Heart right ventricle (tissue), 16 donors: ENCODE measurements at places on chromosomes 4 and X. TPM values are rescaled to one million over a fixed set of nuclear protein-coding genes. Genes with fewer than 3 reads are reported as not detected.

- DNase-seq: no peak
These were observed 34.6 kb upstream of the SLC2A9 start for GRCh38 chr4:10055871-10056270.

- peak; percentile 86 for DNase-seq
These were observed 10.2 kb upstream of the DLG3 start for GRCh38 chrX:70434352-70434866.

DNA sequence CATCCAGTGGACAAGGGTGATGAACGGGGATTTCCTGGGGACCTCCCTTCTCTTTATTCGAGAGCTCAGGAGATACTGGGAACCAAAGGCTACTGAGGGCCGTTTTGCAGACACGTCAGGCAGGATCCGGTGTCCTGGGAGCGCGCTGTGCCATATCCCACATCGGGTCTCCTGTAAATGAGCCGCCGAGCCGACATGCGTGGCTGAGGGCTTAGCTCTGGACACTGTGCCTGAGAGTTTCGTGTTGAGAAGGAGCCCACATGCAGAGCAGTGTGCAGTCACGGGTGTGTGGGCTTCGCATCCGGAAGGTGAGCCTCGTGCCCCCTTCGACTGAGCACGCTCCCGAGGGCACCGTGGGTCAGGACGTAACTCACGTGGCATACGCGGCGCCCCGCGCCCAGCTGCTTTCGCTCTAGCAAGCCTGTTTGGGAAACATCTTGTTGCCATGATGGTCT lies 28.5 kb upstream of the HGFAC start:
- DNase-seq: no peak

DNA sequence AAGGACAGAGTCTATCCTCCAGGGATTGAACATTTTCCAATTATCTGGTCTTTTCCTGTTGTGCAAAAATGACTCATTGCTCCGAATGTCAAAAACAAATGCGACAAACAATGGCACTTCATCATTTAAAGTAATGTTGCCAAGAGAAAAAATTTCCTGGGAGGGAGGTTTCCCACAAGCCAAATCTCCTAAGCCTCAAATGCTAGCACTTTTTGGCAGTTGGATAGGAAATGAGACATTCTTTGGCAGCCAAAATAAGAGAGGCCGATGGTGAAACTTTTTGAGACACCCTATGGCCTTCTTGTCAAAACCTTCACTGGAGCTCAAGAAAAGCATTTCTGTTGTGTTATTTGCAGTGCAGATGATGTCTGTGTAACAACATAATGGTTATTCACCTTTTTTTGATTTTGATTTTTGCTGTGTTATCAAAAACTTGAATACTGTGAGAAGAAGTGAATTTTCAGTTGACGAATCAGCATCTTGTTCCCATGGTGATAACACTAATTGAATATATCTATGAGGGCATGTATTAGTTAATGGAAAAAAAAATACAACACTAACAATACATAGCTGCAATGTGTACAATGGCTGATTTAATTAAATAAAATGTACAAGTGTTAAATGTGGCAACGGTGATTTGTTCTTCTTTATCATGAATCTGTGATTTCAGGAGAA lies 333.8 kb downstream of the ANK2 start:
- DNase-seq: peak; percentile 55

DNA sequence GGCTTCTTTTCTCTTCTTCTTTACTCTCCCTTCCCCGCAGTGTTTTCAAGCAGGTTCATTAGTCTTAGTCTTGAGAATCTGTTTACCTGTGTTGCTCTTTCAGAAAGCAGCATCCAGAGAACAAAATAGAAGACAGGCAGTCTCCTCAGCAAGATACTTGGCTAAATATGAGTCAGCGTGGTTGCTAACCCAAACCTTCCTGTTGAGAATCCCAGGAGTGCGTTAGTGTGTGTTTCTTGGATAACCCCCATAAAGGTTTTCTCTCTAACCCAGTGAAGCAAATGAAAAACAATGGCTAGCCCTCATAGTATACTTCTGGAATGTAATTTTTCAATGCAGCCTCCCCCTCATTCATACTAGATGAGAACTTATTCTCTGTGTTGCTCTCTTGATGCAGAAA lies 41.1 kb downstream of the BMPR1B start:
- no peak for DNase-seq

- DNase-seq: no peak
These were observed 136.2 kb downstream of the PALLD start for GRCh38 chr4:168633064-168633463.

DNA sequence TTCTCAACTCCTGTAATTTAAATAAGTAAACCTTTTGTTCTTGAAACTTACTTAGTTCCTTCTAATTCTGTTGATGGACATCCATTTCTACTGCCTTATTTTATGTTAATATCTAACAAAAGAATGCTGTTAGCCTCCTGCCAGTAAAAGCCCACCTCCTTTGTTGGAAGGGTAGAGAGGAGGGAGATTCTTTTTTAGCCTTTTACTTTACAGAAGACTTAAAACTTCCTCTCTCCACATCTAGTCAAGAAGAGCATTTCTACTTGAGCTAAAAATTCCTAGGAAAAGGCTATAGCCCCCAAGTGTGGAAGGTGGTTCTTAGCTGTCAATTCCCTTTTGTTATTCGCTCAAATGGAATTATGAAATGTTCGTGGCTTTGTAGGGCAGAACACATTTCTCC lies 118.7 kb downstream of the ZIC3 start:
- DNase-seq: no peak

GRCh38 chr4:163776957-163777356 lies 282.5 kb downstream of the TMA16 start:
- DNase-seq: no peak

GRCh38 chrX:124555036-124555595 lies 208.8 kb downstream of the SH2D1A start:
- no peak for DNase-seq

DNA sequence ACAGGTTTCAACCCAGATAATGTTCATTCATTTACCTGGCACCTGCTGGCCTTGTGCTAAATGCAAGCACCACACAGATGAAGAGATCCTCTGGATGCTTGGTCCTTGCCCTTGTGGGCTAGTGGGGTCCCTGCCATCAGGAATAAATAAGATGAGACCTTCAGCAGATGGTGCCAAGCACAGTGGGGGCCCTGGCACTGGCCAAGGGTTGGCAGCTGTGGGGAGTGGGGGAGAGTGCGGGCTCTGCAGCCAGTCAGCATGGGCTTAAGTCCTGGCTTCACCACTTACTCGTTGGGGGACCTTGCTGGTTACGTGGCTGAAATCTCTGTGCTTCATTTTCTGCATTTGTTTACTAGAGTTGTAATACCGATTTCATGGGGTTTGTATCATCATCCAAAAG lies 6.9 kb downstream of the LAP3 start:
- DNase-seq: no peak

- DNase-seq: no peak
These were observed 294.7 kb downstream of the NAF1 start for GRCh38 chr4:162871990-162872389.

DNA sequence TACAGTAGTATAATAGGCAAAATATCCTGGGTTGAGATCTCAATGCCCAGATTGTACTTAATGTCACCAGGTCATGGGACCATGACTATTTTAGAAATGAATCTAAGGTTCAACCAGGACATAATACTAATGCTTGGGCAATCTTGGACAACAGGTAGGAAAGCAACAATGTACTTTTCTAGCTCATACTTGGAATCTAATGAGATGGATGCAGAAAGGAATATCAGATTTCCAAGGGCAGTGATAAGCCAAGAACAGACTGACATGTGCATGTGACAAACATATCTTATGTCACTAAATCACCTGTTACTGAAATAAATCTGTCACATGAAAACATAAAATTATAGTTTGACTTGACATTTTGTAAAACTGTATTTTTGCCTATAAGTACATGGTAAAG lies 51.1 kb downstream of the RPS6KA3 start:
- DNase-seq: no peak

DNA sequence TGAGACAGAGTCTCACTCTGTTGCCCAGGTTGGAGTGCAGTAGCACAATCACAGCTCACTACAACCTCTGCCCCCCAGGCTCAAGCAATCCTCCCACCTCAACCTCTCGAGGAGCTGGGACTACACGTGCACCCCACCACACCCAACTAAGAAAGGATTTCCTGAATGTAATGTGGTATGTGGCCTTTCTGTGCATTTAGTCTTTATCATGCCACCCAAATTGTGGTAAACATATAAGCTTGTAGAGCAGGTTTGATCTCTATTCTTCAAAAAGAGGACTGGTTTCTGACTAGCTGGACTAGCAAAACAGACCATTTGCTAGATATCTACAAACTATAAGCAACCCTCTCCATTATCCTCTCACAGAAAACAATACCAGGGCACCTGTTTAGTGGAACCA lies 33.6 kb downstream of the ELOVL6 start:
- no peak for DNase-seq

GRCh38 chr4:140595065-140595464 lies 26.3 kb upstream of the UCP1 start:
- DNase-seq: no peak

DNA sequence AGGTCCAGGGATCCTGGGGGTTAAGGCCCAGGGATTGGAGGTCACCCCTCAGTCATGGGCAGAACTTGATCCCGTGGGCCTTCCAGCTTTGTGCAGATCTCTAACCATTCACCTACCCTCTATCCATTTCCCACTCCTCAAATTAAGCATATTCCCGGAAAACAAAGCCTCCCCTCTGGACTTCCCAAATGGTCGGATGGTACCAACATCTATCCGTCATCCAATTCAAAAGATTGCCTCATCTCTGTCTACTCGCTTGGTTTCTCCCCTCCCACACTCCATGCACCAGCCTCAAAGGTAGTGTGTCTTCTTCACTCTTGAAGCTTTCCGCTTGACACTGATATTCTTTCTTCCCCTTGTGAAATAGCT lies 473 bp upstream of the BCLAF3 start:
- DNase-seq: no peak

GRCh38 chr4:186878203-186878776 lies 154.6 kb upstream of the FAT1 start:
- DNase-seq: no peak

- no peak for DNase-seq
These were observed 62.7 kb upstream of the USP9X start for GRCh38 chrX:41022566-41022965.

DNA sequence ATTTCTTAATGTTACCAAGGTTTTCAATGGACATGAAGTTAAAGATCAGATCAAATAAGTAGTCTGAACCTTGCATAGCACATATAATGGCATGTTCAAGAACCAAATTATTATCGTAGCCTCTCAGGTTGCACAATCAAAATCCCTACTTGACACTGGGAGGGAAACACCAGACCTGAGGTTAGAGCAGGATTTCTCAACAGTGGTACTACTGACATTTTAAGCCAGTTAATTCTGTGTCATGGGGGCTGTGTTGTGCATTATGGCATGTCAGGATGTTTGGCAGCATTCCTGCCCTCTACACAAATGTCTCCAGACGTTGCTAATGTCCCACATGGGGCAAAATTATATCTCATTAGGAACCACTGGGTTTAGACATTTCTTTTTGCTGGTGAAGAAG lies 20.8 kb downstream of the RLIM start:
- DNase-seq: no peak

- no peak for DNase-seq
These were observed 129.7 kb upstream of the PRPS2 start for GRCh38 chrX:12661464-12661863.

DNA sequence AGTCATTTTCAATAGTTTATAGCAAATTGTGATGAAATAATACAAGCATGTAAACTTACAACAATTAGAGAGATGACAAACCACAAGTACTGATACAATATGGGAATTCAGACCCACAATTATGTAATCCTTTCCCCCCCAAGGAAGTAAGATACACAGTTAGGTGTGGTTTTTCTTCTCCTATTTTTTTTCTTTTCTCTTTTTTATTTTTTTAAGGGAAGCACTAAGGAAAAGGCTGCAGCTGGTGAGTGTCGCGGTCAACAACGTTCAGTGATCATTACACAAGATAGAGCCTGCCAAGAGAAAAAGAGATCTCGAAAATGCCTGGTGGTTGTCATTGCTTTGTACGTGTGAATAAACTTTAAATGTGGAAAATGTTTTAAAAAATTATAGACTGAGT lies 9.8 kb downstream of the NDNF start:
- DNase-seq: no peak

DNA sequence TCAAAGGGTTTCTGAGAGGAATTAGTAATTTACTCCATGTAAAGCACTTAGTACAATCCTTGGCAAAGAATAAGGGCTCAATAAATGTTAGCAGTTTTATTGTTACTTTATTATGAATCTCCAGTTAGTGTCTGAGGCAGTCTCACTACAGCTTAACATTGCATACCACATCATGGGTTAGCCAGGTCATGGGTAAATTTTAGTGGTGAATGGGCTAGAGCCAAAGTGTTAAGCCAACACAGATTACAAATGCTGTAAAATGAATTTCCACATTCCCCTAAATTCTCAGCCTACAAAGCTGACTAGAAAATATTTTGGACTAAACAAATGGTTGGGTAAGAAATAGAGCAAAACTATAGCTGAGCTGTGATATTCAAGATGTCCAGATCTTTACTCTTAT lies 72.4 kb downstream of the NRK start:
- no peak for DNase-seq

- no peak for DNase-seq
These were observed 36.4 kb downstream of the ASB9 start for GRCh38 chrX:15233416-15234015.

- no peak for DNase-seq
These were observed 156.6 kb downstream of the CAMK2D start for GRCh38 chr4:113604955-113605354.

- no peak for DNase-seq
These were observed 1.2 kb downstream of the RPGR start for GRCh38 chrX:38326086-38326485.

DNA sequence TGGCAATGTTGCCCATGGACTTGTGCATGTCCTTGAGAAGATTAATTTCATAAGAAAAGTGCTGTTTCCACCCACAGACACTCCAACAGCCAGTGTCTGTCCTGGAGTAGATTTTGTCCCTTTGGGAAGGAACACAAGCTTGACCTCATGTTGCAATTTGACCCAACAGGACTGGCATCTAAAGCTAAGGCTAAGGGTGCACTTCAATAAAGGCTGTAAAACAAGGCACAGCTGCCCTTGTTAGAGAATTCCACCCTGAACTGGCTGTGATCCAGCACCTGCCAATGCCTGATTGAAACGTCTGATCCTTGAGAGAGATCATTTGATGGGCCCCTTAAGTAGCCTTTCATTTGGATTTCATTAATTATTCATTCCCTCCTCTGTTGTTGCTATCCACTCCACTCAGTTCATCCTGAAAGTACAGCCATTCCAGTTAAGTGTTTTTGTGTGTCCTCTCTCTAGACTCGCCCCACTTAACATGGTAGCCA lies 56.2 kb downstream of the CD99L2 start:
- no peak for DNase-seq

- no peak for DNase-seq
These were observed 366.2 kb upstream of the PITX2 start for GRCh38 chr4:110989125-110989524.

- no peak for DNase-seq
These were observed 18.9 kb downstream of the BBS7 start for GRCh38 chr4:121851354-121851753.

The CACNA1F gene
- total RNA-seq: not detected

The POU3F4 gene
- total RNA-seq: not detected

The RHOXF2 gene
- not detected for total RNA-seq

The CSAG3 gene
- not detected for total RNA-seq

The CLCN5 gene
- 2.3 TPM for total RNA-seq

The NUDT10 gene
- total RNA-seq: not detected

The CENPI gene
- 0.25 TPM for total RNA-seq

The MAGEC1 gene
- total RNA-seq: not detected

The NDNF gene
- 7.3 TPM for total RNA-seq

The TEC gene
- total RNA-seq: 1.3 TPM

The PAGE4 gene
- not detected for total RNA-seq

The XPNPEP2 gene
- total RNA-seq: 0.79 TPM

The PDCL2 gene
- not detected for total RNA-seq

The PAGE1 gene
- not detected for total RNA-seq

The CCDC158 gene
- total RNA-seq: 0.97 TPM

The NPY5R gene
- not detected for total RNA-seq
